Sigmoid colon (tissue), 7 donors: ENCODE measurements at places on chromosomes 16 and 17. TPM values are rescaled to one million over a fixed set of nuclear protein-coding genes. Genes with fewer than 3 reads are reported as not detected.

DLX3 gene
- polyA plus RNA-seq = not detected

SECTM1 gene
- 64.3 TPM for polyA plus RNA-seq

MAP1LC3B gene
- polyA plus RNA-seq = 48.0 TPM

MFAP4 gene
- 42.0 TPM for polyA plus RNA-seq

RAMP2 gene
- polyA plus RNA-seq = 16.7 TPM
